ENCODE measurements at places on chromosomes 13 and 19.

- no peak for DNase-seq
Measured at GRCh38 chr13:55497486-55497885, 1643.2 kb upstream of the PRR20A start.

DNA sequence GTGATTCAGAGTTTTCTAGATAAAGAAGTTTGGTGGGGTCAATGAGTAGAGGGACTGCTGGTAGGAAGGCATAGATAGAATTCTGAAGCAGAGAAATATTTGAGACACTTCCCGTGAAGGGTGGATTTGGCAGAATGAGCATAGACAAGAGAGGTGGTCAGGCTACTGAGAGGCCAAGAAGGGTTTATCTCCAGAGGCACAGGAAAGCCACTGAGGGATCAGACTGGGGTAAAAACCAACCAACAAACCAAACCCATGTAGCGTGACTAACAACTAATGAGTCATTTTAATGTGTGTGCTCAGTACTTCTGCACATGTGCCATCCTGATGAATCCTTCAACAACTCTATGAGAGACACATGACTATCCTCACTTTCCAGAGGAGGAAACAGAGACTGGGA is 60.0 kb upstream of the SERP2 start:
- DNase-seq = no peak

- no peak for DNase-seq
Measured at GRCh38 chr13:32660227-32660626, 74.0 kb downstream of the PDS5B start.

DNA sequence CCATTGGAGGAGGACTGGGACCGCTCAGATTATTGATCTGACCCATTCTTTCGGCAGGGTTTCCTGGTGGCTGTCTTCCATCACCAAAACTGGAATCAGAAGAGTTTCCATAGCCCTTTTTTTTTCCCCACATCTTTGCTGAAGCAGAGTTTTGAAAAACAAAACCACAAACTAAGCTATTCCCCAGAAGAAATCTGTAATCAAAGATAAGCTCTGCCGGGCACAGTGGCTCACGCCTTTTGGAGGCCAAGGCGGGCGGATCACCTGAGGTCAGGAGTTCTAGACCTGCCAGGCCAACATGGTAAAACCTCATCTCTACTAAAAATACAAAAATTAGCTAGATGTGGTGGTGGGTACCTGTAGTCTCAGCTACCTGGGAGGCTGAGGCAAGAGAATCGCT is 4.2 kb upstream of the ICAM1 start:
- no peak for DNase-seq

DNA sequence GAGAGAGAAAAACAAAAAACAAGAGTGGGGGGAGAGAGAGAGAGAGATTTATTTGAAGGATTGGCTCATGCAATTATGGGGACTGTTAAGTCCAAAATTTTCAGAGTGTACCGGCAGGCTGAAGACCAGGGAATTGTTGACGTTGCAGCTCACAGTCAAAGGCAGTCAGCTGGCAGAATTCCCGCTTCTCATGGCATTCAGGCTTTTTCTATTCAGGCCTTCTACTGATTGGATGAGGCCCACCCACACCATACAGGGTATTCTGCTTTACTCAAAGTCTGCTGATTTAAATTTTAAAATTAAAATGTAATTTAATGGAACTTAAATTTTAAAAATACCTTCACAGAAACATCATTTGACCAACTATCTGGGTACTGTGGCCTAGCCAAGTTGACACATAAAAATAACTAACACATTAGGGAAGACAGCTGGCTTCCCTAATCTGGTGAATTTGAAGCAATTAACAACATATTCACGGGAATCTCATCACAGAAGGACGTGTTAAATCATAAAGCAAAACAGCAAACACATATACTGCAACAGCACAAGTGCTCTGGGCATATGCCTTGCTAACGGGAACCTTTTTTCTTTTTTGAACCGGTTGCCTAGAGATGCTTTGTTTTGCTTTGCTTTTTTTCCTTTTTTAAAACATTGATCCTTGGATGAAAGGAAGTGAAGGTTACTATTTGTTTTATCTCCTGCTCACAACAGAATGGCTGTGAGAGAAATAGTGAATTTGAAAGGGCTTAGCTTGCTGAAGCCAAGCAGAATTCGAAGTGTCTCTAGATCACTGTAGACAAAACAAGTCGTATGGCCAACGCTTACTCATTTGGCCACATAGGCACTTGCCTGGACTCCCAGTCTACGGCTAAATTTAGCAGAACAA is 505.1 kb downstream of the IRS2 start:
- no peak for DNase-seq

- DNase-seq = no peak
Measured at GRCh38 chr13:111668451-111668850, 348.0 kb downstream of the TEX29 start.

DNA sequence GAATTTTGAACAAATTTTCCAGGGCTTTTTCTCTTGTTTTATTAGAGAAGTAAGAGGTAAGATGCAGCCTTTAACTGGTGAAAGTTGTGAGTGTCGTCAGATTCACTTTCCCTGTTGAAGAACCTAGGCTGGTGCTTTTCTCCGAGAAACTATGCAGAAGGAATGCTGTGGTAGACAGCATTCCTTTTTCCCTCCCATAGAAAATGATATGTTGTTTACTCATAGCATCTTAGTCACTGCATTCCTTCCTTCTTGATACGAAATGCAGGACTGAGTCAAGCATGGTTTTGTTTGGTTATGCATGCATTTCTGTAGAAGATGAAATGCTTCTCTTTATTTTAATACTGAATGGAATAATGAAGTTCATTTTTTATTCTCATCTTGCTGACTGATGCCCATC is 3.4 kb downstream of the ITGBL1 start:
- DNase-seq = no peak
